ENCODE measurements at places on chromosomes 3 and 15.

- no peak for DNase-seq
Observed at GRCh38 chr3:67655364-67656121, 1.1 kb upstream of the SUCLG2 start.

DNA sequence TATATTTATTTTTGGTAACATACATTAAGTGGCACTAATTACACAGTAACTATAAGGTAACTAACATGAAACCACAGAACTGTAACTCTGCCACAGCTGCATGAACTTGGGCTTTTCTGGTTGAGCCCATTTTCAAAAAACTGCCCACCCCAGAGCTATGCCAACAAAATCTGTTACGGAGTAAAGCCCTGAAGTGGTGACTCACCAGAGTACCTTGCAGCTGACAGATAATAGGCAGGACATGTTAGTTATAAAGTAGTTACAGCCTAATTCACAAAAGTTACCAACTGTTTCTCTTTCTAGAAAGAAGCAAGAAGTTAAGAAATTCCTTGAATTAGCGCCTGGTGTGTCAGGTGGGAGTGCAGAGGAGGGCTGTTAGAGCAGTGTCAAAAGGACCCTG is 1.5 kb upstream of the GPX1 start:
- DNase-seq, result no peak

DNA sequence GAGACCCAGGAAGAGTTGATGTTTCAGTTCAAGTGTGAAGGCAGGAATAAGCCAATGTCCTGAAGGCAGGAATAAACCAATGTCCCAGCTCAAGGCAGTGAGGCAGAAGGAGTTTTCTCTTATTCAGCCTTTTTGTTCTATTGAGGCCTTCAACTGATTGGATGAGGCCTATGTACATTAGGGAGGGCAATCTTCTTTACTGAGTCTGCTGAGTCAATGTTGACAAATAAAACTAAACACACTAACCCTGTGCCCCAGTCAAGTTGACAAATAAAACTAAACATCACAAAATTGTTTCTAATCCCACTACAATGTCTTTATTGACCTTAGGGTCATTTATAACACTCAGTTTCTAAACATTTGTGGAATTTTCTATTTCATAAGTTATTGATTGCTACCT is 100.0 kb downstream of the CACNA2D3 start:
- DNase-seq, result no peak

DNA sequence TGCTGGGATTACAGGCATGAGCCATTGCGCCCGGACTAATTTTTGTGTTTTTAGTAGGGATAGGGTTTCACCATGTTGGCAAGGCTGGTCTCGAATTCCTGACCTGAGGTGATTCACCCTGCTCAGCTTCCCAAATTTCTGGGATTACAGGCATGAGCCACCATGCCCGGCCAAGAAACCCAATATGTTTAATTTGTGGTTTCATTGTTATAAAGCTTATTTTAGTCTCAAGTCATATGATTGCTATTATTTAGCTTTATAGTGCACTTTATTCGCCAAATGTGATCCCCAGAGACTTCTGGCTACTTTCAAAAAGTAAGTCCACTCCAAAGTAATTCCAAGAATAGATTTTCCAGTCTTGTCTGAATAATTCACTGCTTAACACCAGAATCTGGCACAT is 19.3 kb upstream of the SLC4A7 start:
- DNase-seq, result no peak

GRCh38 chr3:150789451-150789850 is 26.5 kb upstream of the SIAH2 start:
- no peak for DNase-seq

DNA sequence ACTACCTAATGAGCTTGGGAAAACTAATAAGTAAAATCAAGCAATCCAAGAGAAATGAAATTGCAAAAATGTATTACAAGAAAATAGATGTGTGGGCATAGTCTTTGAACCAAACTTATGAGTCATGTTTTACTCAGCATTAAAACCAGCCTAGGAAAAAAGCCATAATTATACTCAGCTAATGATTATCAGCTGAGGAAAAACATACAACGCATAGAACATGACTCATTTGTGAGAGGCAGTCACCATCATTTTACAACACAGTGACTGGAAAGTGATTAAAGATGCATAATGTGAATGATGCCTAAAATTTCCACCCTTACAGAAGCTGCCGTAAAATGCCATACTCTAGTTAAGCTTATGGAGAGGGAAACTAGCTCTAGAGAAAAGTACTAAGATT is 238.0 kb upstream of the EOMES start:
- no peak for DNase-seq

- no peak for DNase-seq
Observed at GRCh38 chr15:33795070-33795469, 173.2 kb upstream of the CHRM5 start.

GRCh38 chr15:59751552-59752413 is 62.7 kb upstream of the BNIP2 start:
- peak; percentile 6 for DNase-seq

DNA sequence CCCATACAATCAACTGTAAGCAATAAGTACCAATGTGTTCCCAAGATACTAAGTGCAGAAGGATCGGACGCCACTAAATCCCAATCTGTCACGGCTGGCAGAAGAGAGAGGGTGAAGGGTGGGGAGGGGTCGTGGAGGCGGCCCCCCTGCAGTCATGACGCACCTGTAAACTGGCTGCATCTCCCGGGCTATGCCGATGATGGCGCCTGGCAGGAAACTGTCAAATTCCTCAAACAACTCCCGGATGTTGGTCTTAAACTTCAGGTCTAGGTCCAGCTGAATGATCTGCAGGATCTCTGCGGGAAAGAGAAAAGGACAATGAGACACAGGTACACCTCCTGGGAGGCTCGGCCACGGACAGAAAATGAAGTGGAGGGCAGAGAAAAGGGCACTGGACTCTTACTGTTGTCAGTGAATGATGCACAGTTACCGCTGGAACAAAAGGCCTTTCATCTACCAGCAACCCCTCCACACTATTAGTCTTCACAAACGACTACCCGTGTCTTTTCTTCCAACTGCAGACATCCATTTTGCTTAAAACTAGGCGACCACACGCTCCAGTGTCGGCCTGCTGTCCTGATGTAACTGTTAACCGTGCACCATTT is 114.6 kb downstream of the XXYLT1 start:
- no peak for DNase-seq

DNA sequence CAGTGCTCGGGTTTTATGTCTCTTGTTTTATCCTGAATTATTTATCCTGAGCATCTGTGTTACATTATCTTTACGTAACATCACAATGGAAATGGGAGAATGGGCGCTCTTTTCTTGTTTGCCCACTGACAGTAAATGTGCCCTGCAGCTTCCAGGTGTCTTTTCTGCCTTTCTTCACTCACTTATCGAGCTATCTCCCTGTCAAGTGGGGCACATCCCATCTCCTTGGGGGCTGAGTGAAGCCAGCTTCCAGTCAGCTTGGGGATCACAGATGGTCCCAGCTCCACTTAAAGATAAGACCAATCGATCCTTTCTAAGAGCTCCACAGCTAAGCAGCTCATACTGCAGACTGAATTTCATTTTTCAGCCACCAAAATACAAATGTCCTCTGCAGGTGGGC is 125.8 kb downstream of the KBTBD8 start:
- no peak for DNase-seq

GRCh38 chr3:186953011-186953487 is 22.7 kb downstream of the ST6GAL1 start:
- DNase-seq, result no peak

- no peak for DNase-seq
Observed at GRCh38 chr15:53758412-53758811, 1.1 kb downstream of the WDR72 start.

Data from SK-N-MC (cell line).